Fibroblast of skin of left biceps (primary cell): ENCODE measurements at places on chromosomes 1 and 21.

- no peak for DNase-seq
Observed at GRCh38 chr1:199352351-199352750, 675.2 kb upstream of the NR5A2 start.

GRCh38 chr1:16296643-16297042, 55.6 kb downstream of the FBXO42 start:
- no peak for DNase-seq

GRCh38 chr1:116356673-116357072, 16.4 kb upstream of the ATP1A1 start:
- DNase-seq: no peak

DNA sequence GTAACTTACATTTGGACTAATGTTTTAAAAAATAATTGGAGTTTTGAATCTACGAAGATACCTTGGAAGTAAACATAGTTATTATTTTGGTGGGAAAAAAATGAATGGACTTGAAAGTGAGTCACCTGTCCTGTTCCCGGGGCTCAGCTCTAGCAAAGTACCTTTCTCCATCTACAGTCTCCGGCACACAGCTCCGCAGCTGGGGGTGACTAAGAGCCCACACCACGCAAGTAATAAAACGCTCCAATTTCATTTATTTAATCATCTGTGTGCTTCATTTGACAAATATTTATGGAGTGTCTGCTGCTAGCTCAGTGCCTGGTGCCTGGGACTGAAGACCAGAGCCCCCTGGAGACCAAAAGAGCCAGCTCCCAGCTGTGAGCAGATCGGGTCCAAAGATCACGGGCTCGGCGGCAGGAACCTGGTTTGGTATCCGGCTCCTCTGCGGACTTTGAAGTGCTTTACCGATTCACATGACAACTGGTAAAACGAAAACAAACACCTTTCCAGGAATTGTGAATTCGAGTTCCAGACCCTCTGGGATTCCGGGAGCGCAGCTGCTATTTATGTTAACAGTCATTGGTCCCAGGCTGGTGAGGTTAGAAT, 1.7 kb upstream of the RIPK4 start:
- peak; percentile 42 for DNase-seq

GRCh38 chr1:14083277-14083676, 383.3 kb downstream of the PRDM2 start:
- no peak for DNase-seq

DNA sequence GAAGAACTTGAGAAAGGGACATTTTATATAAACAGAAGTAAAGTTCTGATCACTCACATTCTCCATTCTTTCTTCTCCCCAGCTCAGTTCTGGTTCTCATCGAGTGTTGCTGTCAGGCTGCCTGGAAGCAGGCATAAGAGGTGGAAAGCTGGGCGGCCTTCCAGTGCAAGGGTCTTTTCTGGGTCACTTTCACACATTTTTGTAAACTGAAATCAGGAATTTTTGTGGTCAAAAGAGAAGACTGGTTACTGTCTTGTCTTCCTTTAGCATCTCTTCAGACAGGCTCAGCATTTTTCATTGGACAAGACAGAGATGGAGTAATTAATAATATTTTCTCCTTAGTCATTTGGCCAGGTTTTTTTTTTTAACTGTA, 93.7 kb downstream of the CTH start:
- DNase-seq: peak; percentile 87

DNA sequence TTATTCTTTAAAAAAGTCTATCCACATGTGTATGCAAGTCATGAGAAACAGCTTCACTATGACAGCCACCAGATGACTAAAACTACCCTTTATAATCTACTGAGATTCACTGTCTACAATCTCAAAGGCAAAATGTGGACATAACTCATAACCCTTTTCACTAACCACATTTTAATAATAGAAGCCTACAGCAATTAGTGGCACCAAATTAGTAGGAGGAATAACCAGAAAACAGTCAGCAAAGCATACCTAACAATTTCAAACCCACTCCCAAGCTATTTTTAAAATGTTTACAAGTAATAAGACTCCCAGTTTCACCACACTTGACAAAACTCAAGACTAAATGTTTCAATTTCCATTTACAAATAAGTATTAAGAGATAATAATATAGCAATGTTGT, 442.9 kb downstream of the PTPRC start:
- DNase-seq: no peak

GRCh38 chr1:166479052-166479631, 312.3 kb upstream of the FAM78B start:
- DNase-seq: no peak

DNA sequence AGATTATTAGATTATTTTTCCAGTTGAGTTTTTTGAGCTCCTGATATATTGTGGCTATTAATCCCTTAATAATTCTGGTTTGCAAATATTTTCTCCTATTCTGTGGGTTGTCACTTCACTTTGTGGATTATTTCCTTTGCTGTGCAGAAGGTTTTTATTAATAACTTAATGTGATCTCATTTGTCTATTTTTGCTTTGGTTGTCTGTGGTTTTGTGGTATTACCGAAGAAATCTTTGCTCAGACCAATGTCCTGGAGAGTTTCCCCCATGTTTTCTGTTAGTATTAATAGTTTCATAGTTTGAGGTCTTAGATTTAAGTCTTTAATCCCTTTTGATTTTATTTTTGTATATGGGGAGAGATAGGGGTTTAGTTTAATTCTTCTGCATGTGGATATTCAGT, 7.1 kb upstream of the TBX19 start:
- no peak for DNase-seq

GRCh38 chr1:219537223-219537631, 75.7 kb downstream of the ZC3H11B start:
- no peak for DNase-seq

DNA sequence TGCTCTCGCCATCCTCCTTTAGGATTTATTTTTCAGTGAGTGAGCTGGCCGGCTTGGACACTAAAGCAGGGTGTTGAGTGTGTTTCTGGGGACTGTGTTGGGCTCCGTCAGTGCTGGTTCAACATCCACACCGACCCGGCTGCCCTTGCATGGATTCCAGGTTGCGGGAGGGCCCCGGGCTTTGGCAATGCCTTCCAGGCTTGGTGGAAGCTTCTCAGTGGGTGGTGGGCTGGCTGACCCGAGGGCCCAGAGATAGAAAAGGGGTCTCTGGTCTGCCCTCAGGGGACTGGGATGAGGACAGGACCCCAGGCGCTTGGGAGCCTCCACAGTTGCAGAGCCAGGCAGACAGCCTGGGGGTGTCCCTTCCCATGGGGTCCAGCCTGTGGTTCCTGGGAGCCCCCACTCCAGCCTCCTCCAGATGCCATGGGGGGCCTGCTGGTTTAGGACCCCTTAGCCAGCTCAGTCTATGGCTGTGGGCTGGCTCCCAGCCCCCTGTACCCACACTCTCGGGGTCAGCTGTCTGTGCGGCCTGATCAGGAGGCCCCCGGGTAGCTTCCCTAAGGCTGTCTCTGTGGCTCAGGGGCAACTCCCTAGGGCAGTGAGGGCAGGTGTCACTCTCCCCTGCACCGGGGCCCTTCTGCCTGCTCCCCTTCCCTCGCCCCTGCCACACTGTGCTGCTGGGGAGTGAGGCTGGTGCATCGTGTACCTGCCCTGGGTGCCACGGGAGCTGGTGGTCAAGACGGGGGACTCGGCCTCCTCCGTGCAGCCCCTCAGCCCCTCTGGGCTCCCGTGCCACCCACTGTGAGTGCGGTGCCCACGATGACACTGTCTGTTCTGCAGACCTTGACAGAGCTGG, 16.5 kb downstream of the PDXK start:
- no peak for DNase-seq

GRCh38 chr1:8408151-8408839, 90.4 kb downstream of the SLC45A1 start:
- peak; percentile 87 for DNase-seq

GRCh38 chr1:234062166-234062565, 157.7 kb downstream of the SLC35F3 start:
- DNase-seq: no peak

DNA sequence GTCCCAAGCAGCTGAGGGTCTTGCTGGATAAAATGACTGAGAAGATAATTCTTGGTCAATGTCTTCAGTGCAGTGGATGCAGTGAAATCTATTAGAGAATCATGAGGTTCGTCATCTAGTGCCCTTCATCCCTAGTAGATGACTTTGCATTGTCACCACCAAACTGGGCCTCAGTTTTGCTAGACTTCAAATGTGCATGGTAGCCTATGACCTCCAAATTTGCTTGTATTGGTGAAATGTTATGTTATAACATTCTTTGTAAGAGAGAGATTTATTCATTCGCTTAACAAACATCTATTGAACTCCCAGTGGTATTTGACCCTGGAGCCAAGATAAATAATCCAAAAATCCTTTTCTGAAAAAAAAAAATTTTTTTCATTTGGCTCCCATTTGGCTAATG, 183.8 kb downstream of the LMX1A start:
- DNase-seq: no peak

GRCh38 chr1:212557739-212558692, 50.5 kb upstream of the ATF3 start:
- DNase-seq: no peak
